ENCODE measurements at places on chromosomes 1 and 21. TPM values are rescaled to one million over a fixed set of nuclear protein-coding genes. Genes with fewer than 3 reads are reported as not detected.

The MRPL24 gene
- 15.7 TPM for total RNA-seq

The NUDC gene
- 53.6 TPM for total RNA-seq

The SCAF4 gene
- 33.1 TPM for total RNA-seq

DNA sequence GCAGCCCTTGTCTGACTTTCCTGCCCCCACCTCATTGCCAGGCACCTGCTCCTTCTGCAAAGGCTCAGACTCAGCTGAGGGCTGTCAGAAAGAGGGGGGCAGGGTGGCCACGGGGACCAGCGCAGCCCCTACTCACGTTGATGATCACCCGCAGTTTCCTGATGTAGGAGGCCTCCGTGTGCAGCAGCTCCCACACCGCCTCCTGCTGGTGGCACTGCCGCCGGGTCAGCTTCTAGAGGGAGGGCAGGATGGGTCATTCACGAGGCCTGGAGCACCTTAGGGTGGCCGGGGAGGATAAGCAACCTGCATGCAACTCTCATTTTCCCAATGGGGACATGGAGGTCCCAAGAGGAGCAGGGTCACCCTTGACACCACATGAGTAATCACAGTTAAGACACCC, 6.4 kb upstream of the TNFRSF25 start:
- H3K27ac ChIP-seq, result peak overlapping the region; percentile 97
- no peaks in the 10 kb centered on the region for H3K36me3 ChIP-seq
- DNase-seq, result peak; percentile 80
- no peaks in the 10 kb centered on the region for H3K27me3 ChIP-seq

- no peak overlapping the region for H3K27ac ChIP-seq
- H3K36me3 ChIP-seq, result no peaks in the 10 kb centered on the region
- H3K4me1 ChIP-seq, result no peaks in the 10 kb centered on the region
- H3K27me3 ChIP-seq, result no peaks in the 10 kb centered on the region
Observed at GRCh38 chr1:71780681-71781080, 501.7 kb downstream of the NEGR1 start.

DNA sequence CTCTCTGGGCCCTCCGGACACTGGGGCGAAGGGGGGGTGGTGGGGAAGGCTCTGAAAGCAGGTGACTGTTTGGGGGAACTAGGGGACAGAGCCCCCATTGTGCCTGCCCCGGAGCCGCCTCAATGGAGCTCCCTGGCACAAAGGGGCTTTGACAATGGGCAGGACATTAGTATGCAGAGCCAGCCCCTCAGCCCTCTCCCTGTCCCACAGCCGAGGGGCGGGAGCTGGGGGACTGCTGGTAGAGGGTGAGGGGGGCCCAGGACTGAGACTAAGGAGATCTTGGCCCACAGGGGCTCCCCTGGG, 7.8 kb downstream of the KCNJ10 start:
- no peak overlapping the region for H3K27ac ChIP-seq
- no peaks in the 10 kb centered on the region for H3K36me3 ChIP-seq
- H3K4me1 ChIP-seq, result no peaks in the 10 kb centered on the region

DNA sequence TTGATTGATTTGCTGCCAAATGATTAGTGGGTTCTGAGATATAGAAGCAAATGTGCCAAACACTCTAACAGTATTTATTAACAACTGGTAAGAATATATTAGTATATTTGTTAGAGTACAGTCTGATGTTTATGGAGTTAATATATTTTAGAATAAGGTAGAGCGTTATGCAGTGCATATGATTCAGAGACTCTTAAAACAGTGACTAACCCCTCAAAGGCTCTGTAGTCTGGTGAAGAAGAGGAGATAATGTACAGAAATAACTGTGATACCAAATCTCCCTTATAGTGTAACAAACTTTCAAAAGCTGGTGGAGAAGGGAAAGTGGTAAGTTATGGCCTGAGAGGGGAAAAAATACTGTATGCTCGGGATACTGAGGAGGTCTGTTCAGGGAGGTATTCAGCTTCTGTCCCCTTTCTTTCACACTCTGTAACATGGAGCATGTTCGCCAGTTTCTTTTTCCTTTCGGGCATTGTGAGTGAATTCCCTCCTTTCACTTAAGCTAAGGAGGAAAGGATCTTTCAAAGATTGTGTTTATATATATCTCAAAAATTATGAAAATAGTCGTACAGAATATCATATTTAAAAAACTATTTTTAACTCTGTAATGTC, 121.2 kb downstream of the ADGRL2 start:
- no peaks in the 10 kb centered on the region for H3K4me1 ChIP-seq
- DNase-seq, result no peak
- no peak overlapping the region for H3K4me3 ChIP-seq
- H3K27me3 ChIP-seq, result no peaks in the 10 kb centered on the region
- H3K36me3 ChIP-seq, result no peaks in the 10 kb centered on the region
- H3K27ac ChIP-seq, result no peak overlapping the region

DNA sequence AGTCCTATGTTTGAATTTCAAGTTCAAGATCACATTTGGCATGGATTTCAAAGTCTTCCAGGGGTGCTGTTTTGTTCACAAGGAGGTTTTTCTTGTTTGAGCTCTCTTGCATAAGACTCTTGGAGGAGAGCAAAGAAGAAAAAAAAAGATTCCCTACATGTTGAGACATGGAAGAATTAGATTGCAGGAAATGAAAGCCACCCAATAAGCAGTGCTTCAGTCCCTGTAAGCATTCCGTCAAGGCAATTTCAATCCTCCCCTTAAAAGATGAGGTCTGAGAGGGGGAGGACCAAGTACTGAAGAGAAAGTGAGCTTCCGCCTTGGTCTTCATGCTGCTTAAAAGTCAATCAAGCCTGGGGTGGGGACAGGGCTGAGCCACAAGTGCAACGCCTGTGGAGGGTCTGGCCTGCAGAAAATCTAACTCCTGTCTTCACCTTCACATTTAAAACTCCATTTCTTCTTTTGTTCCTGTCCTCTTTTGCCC, 50.2 kb downstream of the LPAR3 start:
- no peaks in the 10 kb centered on the region for H3K27me3 ChIP-seq
- no peak overlapping the region for H3K4me3 ChIP-seq
- no peaks in the 10 kb centered on the region for H3K36me3 ChIP-seq
- DNase-seq, result no peak

DNA sequence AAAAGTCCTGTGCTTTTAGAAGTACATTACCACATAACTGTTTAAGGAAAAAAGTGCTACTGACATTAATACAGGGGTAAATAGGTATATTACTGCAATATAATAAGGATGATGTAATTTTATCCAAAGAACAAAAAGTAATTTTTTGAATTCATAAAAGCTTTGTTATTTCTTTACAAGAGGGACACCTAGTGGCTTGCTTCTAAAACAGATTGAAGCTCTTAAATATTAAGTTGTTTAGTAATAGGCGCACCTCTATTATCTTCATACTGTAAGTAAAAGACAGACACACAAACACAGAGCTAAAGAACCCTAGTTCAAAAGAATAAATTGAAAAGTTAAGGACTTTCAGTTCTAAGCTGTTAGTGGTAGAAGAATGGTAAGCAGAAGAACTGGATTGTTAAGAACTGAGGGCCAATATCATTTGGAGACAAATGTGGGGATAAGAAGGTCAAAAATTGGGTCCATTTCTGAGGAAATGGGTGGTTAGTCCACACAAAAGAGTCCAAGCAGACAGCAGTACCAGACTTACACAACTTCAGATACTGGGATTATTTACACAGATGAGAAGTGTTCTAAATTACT, 15.4 kb downstream of the ZNHIT6 start:
- H3K4me3 ChIP-seq, result no peak overlapping the region
- H3K36me3 ChIP-seq, result no peaks in the 10 kb centered on the region
- no peaks in the 10 kb centered on the region for H3K27me3 ChIP-seq
- DNase-seq, result no peak
- no peaks in the 10 kb centered on the region for H3K4me1 ChIP-seq

DNA sequence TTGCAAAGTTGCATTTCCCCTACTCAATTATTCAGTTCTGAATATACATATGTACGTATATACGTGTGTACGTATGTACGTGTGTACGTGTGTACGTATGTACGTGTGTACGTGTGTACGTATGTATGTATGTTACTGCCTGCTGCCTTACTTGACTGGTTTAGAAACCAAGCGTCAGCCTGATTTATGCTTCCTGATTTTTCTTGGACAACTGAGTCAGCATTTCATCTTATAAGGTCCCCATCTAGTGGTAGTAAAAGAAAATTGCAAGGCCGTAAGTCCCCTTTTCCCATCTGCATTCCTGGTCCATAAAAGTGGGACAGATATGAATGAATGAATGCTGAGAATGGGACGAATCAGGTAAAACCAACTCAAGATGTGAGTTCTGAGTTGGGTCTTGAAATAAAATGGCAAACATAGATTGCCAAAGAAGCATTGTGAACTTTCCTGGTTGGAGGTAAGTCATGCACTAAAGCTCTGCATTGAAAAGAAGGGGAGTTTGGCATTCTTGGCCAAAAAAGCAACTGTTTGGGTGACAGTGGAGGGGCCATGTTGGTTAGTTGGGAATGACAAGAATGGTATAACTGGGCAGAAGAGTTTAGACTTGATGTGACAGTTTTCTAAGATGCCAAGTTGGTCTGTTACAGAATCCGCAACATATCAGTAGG, 76.4 kb upstream of the DNAH14 start:
- no peak overlapping the region for H3K27ac ChIP-seq
- H3K4me1 ChIP-seq, result no peaks in the 10 kb centered on the region
- H3K4me3 ChIP-seq, result no peak overlapping the region
- H3K27me3 ChIP-seq, result no peaks in the 10 kb centered on the region
- no peaks in the 10 kb centered on the region for H3K36me3 ChIP-seq

DNA sequence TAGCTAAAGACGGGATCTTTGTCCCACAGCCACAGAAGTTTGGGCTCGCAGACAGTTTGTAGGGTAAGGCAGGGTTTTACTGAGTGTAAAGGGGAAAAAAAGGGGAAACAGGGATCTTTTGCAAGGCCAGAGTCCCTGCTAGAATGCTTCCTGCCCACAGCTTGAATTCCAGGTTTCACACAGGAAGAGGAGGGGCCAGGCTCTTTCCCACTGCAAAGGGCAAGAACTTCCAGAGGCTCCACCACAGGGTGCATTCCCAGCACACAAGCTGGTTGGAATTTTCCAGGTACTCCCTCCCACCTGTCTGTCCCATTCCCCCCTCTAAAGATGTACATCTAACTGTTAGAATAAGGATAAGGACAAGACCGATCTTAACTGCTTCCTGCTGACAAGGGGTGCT, 1126.9 kb downstream of the KCNT2 start:
- H3K27me3 ChIP-seq, result no peaks in the 10 kb centered on the region
- no peak for DNase-seq
- H3K27ac ChIP-seq, result no peak overlapping the region
- H3K4me3 ChIP-seq, result no peak overlapping the region

- no peak overlapping the region for H3K27ac ChIP-seq
- H3K27me3 ChIP-seq, result no peaks in the 10 kb centered on the region
- H3K4me3 ChIP-seq, result no peak overlapping the region
Observed at GRCh38 chr1:194830387-194830786, 1644.0 kb upstream of the B3GALT2 start.

- H3K4me1 ChIP-seq, result no peaks in the 10 kb centered on the region
- no peak overlapping the region for H3K4me3 ChIP-seq
- no peaks in the 10 kb centered on the region for H3K27me3 ChIP-seq
- H3K36me3 ChIP-seq, result no peaks in the 10 kb centered on the region
- H3K27ac ChIP-seq, result no peak overlapping the region
Observed at GRCh38 chr1:246608616-246609376, 42.5 kb downstream of the CNST start.

DNA sequence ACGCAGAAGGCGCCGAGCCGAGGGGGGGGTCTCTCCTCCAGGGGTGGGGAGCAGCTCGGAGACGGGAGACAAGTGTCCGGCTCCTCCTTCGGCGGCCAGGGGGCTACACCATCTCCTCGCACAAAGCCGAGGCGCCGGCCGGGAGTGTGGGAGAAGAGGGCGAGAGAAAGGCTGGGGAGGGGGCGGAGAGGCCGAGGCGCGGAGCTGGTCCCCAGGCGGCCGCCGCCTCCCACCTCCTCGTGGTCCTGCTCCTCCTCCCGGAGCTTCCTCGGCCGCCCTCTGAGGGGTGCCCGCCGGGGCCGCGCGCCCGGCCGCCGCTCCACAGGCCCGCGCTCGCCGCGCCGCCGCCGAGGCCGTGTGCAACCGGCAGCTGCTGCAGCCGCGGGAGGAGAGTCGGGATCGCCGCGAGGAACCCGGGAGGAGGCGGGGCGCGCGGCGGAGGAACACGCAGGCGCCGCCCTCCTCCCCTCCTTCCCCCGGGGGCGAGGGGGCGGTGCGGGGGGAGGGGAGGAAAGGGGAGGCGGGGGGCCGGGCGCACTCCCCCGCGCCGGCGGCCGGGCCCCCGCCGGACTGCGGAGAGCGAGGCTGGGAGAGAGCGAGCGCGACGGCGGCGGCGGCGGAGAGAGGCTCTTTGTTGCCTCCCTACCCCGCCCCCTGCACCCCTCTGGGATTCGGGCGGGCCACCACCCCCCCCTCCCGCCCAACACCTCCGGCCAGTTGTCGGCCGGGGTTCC, at the start of gene ENAH:
TSS of gene ENAH (minus strand) at position 395 of the 734 bp plus-strand sequence. CDS start 433 bp downstream, outside the sequence.
- DNase-seq, result peak; percentile 80
- H3K4me1 ChIP-seq, result no peaks in the 10 kb centered on the region
- peak within 1 kb of the TSS; percentile 78 for H3K4me3 ChIP-seq
- H3K27me3 ChIP-seq, result no peaks in the 10 kb centered on the region
- peak within 1 kb of the TSS; percentile 83 for H3K27ac ChIP-seq

DNA sequence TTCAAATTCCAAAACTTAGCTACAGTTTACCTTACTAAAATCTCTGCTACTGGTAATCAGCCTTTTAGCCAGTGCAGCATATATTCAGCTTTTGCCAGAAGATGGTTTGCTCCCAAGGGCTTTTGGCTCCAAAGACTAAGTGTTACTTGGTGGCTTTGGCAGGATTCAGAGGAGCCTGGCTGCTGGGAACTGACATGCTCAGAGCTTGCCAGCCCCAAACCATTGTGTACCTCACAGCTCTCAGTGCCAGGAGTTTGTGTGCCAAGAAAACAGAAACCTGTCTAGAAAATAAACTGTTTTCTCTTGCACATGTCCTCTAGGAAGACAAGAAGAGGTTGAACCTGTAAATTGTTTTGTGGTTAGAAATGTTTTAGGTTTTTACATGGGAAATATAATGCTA, 315.9 kb downstream of the ST6GALNAC3 start:
- no peaks in the 10 kb centered on the region for H3K27me3 ChIP-seq
- H3K4me3 ChIP-seq, result no peak overlapping the region
- no peak overlapping the region for H3K27ac ChIP-seq
- no peaks in the 10 kb centered on the region for H3K36me3 ChIP-seq
- no peaks in the 10 kb centered on the region for H3K4me1 ChIP-seq

DNA sequence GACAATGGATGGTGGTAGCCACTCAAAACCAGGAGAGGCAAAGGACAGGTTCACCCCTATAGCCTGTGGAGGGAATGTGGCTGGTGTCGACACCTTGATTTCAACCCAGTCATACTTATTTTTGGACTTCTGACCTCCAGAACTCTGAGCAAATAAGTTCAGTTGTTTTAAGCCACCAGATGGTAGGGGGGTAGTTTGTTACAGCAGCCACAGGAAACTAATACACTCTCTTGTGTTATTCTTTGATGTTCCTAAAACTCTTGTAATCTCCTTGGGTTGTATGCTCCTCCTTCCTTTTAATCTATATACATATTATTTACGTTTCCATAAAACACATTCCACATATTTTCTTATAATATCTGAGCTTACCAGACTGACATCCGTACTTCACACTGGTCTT, 65.9 kb downstream of the ZBTB18 start:
- no peak overlapping the region for H3K27ac ChIP-seq
- no peak overlapping the region for H3K4me3 ChIP-seq
- H3K36me3 ChIP-seq, result no peaks in the 10 kb centered on the region
- no peaks in the 10 kb centered on the region for H3K27me3 ChIP-seq
- DNase-seq, result no peak
